ENCODE measurements at places on chromosomes 6 and 20. TPM values are rescaled to one million over a fixed set of nuclear protein-coding genes. Genes with fewer than 3 reads are reported as not detected.

RSPO3 gene
- not detected for polyA plus RNA-seq

- no peaks in the 10 kb centered on the region for H3K4me1 ChIP-seq
- H3K4me3 ChIP-seq: no peak overlapping the region
- no peak overlapping the region for H3K27ac ChIP-seq
- no peak for DNase-seq
- H3K27me3 ChIP-seq: no peaks in the 10 kb centered on the region
- no peaks in the 10 kb centered on the region for H3K36me3 ChIP-seq
Observed at GRCh38 chr6:159461266-159461665, 231.8 kb downstream of the SOD2 start.

- H3K4me3 ChIP-seq: no peak overlapping the region
- H3K4me1 ChIP-seq: no peaks in the 10 kb centered on the region
- no peak for DNase-seq
- no peak overlapping the region for H3K27ac ChIP-seq
- H3K36me3 ChIP-seq: no peaks in the 10 kb centered on the region
- H3K27me3 ChIP-seq: no peaks in the 10 kb centered on the region
Observed at GRCh38 chr6:53813096-53813495, 18.3 kb downstream of the LRRC1 start.

FAM209A gene
- not detected for polyA plus RNA-seq

DNA sequence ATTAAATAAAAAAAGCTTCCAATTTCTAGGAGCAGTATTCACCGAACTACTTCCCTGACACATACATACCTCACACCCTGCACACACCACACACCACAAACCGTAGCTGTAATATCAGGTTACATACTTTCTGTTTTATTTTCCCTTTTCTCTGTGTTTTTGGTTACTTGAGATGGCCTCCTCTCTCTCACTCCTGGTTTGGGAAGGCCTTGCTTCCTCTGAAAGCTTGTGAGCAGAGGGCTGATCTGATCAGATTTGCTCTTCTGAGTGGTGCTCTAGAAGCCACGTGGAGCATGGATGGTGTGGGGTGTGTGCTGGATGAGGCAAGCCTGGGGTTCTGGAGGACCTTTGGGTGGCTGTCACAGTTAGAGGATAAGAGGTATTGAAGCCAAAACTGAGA lies 20.9 kb downstream of the UTRN start:
- H3K36me3 ChIP-seq: peaks cover 21% of the 10 kb centered on the region
- peaks cover under 1% of the 10 kb centered on the region for H3K4me1 ChIP-seq
- no peak overlapping the region for H3K27ac ChIP-seq
- no peaks in the 10 kb centered on the region for H3K27me3 ChIP-seq

JPH2 gene
- not detected for polyA plus RNA-seq

MDC1 gene
- 4.5 TPM for polyA plus RNA-seq

- no peak for DNase-seq
- H3K4me1 ChIP-seq: no peaks in the 10 kb centered on the region
- H3K27me3 ChIP-seq: no peaks in the 10 kb centered on the region
- H3K36me3 ChIP-seq: no peaks in the 10 kb centered on the region
- H3K27ac ChIP-seq: no peak overlapping the region
Observed at GRCh38 chr6:118660218-118660569, 8.8 kb upstream of the CEP85L start.

DNA sequence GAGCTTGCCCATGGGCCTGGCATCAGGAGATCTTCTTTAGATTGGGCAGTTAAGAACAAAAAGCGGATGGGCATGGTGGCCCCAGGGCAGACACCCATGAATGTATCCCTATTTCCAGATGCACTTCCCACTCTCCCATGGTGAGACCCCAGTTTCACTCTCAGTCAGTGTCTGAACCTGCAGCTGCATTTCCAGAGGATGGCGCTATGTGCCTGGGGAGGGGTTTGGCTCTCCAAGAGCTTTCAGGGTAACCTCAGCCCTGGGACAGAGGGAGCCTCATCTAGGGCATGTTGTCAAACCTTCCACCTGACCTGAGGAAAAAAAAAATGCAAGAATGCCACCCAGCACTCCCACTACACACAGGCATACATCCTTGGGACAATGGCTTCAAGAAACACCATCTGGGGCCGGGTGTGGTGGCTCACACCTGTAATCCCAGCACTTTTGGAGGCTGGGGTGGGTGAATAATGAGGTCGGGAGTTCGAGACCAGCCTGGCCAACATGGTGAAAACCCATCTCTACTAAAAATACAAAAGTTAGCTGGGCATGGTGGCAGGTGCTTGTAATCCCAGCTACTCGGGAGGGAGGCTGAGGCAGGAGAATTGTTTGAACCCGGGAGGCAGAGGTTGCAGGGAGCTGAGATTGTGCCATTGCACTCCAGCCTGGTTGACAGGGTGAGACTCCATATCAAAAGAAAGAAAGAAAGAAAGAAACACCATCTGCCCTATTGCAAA lies 1.9 kb downstream of the CST9L start:
- H3K4me1 ChIP-seq: no peaks in the 10 kb centered on the region
- H3K27me3 ChIP-seq: no peaks in the 10 kb centered on the region
- H3K27ac ChIP-seq: no peak overlapping the region
- no peak for DNase-seq

DNA sequence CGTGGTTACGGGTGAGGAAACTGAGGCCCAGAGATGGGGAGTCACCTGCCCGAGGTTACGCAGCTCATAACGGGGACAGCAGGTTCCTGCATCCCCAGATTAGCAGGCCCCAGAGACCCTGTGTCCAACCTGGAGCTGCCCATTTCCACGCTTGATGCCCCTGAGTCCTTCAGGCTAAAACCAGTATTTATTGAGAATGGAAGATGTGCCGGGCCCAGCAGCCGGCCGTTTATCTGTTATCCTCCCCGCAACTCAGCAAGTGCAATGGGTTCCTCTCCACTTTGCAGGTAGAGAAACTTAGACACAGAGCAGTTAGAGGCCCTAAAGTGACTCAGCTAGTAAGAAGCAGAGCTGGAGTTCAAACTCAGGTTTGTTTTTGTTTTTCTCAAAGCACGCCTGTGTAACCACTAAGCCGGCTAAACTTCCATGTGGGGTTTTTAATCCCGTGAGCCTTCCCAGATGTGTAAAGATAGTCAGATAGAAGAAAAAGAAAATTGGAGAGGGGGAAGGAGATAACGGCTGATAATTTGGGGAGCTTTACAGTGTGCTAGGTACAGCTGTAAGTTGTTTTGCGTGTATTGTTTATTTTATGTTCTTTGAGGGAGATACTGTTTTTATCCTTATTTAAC lies 775 bp downstream of the PFDN4 start:
- peak overlapping the region; percentile 66 for H3K4me3 ChIP-seq
- peak overlapping the region; percentile 99 for H3K27ac ChIP-seq
- H3K27me3 ChIP-seq: no peaks in the 10 kb centered on the region
- no peaks in the 10 kb centered on the region for H3K36me3 ChIP-seq

DNA sequence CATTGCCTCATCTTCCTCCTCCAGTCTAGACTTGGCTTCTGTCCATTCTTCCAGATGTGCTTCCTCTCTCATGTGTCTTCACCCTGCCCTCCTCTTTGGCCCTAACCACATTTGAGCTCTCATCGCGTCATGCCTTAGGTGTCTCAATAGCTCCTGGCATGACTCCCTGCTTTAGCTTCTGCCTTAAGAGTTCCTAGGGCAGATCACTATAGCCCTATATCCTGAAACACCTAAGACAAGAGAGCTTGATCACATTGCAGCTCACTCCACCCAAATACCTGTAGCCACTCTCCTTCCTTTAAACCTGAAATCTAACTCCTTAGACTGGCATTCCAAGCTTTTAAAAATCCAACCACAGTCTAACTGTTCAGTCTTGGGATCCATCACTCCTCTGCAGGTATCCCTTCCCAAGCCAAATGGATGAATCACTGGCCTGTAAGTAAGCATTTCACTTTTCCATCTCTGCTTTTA lies 69.0 kb upstream of the STXBP5 start:
- no peaks in the 10 kb centered on the region for H3K27me3 ChIP-seq
- H3K4me1 ChIP-seq: no peaks in the 10 kb centered on the region
- no peak overlapping the region for H3K27ac ChIP-seq
- no peak overlapping the region for H3K4me3 ChIP-seq
- DNase-seq: peak; percentile 32
- H3K36me3 ChIP-seq: no peaks in the 10 kb centered on the region

GRCh38 chr20:1569415-1569881 lies 11.9 kb upstream of the SIRPD start:
- peak overlapping the region; percentile 89 for H3K27ac ChIP-seq
- no peaks in the 10 kb centered on the region for H3K27me3 ChIP-seq
- no peak overlapping the region for H3K4me3 ChIP-seq
- peaks cover 56% of the 10 kb centered on the region for H3K36me3 ChIP-seq
- peak; percentile 86 for DNase-seq

CST4 gene
- not detected for polyA plus RNA-seq

- no peaks in the 10 kb centered on the region for H3K36me3 ChIP-seq
- H3K27me3 ChIP-seq: no peaks in the 10 kb centered on the region
- H3K4me3 ChIP-seq: no peak overlapping the region
- no peak overlapping the region for H3K27ac ChIP-seq
Observed at GRCh38 chr20:51470499-51470820, 72.1 kb downstream of the NFATC2 start.

DNA sequence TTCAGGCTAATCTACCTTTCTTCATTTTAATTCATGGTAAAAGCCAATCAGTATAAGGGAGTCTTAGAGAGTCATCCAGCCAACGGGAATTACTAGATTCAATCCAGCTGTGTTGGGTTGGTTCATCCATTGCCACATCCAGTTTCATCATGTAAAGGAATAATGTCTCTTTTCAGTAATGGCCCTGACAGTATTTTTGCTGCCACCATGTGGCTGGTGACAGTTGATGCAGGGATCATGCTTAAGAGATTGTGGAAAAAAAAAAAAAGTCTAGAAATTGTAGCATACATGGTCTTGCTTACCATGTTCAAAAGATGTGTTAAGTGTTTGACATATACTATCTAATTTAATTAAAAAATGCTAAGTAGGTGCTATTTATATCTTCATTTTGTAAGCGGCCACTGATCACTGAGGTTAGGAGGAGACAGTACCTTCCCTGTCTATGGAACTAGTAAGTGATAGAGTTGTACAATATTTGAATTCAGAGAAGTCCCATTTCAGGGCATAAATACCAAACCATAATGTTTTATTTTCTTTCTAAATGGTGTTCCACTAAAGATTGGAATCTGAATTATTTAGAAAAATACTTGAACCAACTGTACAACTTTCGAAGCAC lies 135.9 kb downstream of the KHDRBS2 start:
- no peaks in the 10 kb centered on the region for H3K4me1 ChIP-seq
- DNase-seq: no peak
- H3K27ac ChIP-seq: no peak overlapping the region
- no peaks in the 10 kb centered on the region for H3K27me3 ChIP-seq

DNA sequence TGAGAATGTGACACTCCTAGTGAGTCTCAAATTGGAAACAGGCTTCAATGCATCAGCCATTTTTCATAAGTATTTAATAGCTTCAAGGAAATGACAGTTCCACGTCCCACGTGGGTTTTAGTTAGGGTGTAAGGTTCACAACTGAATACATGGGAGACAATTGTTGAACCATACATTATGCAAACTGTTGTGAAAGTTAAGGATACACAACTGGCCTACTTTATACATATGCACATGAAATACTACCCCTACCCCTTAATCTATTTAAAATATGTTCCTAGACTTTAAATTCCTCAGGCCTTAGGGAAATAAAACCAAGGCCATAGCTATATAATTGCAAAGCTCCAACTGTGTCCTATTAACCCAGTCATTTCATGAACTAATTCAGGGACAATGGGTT lies 436.1 kb downstream of the BTBD3 start:
- no peaks in the 10 kb centered on the region for H3K36me3 ChIP-seq
- no peak for DNase-seq
- H3K27me3 ChIP-seq: no peaks in the 10 kb centered on the region
- no peak overlapping the region for H3K27ac ChIP-seq
- H3K4me1 ChIP-seq: no peaks in the 10 kb centered on the region

CPNE5 gene
- 0.85 TPM for polyA plus RNA-seq

DNA sequence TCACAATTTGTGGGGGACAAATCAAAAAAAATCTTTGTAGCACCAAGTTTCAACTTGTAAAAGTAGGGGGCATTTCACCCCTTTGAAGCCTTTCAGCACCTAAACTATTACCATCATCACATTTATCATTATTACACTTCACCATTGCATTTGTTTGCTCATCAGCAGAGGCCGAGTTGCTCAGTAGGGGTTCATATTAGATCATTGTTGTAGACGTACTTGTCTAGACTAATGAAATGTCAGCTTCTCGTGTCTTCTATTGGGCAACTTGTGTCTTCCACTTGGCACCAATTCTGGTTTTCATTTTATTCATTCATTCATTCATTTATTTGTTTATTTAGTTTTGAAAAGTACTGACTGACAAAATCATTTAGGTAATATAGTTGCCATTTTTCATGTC lies 338.3 kb upstream of the KCNQ5 start:
- no peaks in the 10 kb centered on the region for H3K4me1 ChIP-seq
- no peaks in the 10 kb centered on the region for H3K36me3 ChIP-seq
- H3K27ac ChIP-seq: no peak overlapping the region
- DNase-seq: no peak
- no peaks in the 10 kb centered on the region for H3K27me3 ChIP-seq

DNA sequence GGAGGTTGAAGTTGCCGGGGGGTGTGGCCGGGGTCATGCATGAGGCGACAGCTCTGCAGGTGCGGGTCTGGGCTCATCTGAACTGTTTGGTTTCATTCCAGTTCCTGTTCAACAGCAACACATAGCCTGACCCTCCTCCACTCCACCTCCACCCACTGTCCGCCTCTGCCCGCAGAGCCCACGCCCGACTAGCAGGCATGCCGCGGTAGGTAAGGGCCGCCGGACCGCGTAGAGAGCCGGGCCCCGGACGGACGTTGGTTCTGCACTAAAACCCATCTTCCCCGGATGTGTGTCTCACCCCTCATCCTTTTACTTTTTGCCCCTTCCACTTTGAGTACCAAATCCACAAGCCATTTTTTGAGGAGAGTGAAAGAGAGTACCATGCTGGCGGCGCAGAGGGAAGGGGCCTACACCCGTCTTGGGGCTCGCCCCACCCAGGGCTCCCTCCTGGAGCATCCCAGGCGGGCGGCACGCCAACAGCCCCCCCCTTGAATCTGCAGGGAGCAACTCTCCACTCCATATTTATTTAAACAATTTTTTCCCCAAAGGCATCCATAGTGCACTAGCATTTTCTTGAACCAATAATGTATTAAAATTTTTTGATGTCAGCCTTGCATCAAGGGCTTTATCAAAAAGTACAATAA lies 72.5 kb downstream of the PTPN1 start:
- no peaks in the 10 kb centered on the region for H3K4me1 ChIP-seq
- peaks cover 99% of the 10 kb centered on the region for H3K36me3 ChIP-seq
- H3K27ac ChIP-seq: no peak overlapping the region
- H3K27me3 ChIP-seq: no peaks in the 10 kb centered on the region

ZNF217 gene
- polyA plus RNA-seq: 10.5 TPM

GRCh38 chr6:105282631-105283585 lies 103.1 kb upstream of the POPDC3 start:
- H3K27ac ChIP-seq: no peak overlapping the region
- no peaks in the 10 kb centered on the region for H3K4me1 ChIP-seq
- DNase-seq: no peak
- no peaks in the 10 kb centered on the region for H3K27me3 ChIP-seq
- H3K36me3 ChIP-seq: peaks cover 77% of the 10 kb centered on the region
- no peak overlapping the region for H3K4me3 ChIP-seq

- H3K4me1 ChIP-seq: no peaks in the 10 kb centered on the region
- no peaks in the 10 kb centered on the region for H3K27me3 ChIP-seq
- no peak overlapping the region for H3K4me3 ChIP-seq
- DNase-seq: no peak
Observed at GRCh38 chr6:143901885-143902750, 37.8 kb downstream of the ZC2HC1B start.

TREML4 gene
- not detected for polyA plus RNA-seq

GRCh38 chr6:109872968-109873545 lies 105.1 kb upstream of the GPR6 start:
- peak overlapping the region; percentile 22 for H3K27ac ChIP-seq
- H3K27me3 ChIP-seq: no peaks in the 10 kb centered on the region
- H3K36me3 ChIP-seq: no peaks in the 10 kb centered on the region
- peak; percentile 44 for DNase-seq

TNF gene
- 13.7 TPM for polyA plus RNA-seq
